Activated CD4-positive, CD25-positive, alpha-beta regulatory T cell treated with anti-CD3 and anti-CD28 coated beads, Interleukin-2, amount 50 U/mL, for 16 hours (primary cell): ENCODE measurements at places on chromosomes 1 and 21.

DNA sequence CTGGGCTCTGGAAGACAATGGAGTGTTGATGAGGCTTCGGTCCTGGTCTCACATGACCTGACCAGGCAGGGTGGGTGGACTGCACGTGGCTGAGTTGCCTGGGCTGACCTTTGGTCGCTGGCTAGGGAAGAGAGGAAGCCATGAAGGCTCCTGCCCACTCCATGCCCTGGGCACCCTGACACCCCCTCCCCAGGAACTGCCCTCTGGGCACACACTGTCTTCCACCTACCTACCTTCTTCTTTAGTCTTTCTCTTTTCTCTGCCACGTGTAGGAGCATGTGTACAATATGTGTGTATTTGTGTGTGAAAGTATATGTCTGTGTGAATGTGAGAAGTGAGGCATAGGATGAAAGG lies 15.1 kb downstream of the POU3F1 start:
- DNase-seq, result no peak

DNA sequence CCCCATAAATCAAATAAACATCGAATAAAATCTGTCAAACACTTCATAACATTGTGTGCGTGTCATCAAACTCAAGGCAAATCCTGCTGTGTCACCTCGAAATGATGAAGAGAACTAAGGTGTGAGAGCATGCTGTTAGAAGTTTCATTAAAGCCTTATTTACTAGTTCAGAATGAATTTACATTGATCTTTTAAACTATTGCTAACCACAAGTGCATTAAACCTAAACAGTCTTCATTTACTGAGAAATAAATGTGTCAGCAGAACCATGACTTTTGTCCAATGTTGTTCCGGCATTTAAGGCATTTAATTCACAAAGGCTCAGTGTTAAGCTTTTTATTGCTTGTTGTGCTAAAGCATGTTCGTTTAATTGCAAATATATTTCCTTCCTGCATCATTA lies 474.4 kb downstream of the SETD4 start:
- no peak for DNase-seq

DNA sequence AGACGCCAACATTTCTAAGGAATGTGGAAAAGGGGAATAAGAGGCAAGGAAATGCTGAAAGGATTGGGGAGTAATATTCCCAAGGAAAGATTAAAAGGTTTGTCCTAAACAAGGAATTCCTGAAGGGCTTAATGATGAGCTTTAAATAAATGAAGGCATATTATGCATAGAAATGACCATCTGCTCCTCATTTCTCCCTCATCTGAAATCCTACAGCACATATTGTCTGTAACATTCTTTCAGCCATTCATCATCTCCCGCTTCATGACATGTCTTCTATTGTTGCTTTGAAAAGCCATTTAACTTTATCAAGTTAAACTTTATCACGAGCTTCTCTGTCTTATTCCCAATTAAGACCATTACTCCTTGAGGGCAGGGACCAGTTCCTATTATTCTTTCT lies 608.7 kb upstream of the PLXNA2 start:
- DNase-seq, result no peak

DNA sequence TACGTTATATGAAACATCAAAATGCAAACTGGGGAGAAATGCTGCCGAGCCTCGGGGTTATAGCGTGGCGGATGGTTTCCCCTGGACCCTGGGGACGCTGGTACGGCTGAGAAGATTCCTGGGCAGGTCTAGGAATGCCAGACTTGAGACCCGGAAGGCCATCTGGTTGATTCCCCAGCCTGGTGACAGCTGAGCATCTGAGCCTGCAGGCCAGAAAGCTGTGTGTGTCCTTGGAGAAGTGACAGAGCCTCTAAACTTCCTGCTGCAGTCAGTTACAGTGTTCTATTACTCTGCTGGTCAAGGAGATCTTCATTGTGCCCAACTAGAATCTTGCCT lies 2.3 kb downstream of the VASH2 start:
- no peak for DNase-seq

DNA sequence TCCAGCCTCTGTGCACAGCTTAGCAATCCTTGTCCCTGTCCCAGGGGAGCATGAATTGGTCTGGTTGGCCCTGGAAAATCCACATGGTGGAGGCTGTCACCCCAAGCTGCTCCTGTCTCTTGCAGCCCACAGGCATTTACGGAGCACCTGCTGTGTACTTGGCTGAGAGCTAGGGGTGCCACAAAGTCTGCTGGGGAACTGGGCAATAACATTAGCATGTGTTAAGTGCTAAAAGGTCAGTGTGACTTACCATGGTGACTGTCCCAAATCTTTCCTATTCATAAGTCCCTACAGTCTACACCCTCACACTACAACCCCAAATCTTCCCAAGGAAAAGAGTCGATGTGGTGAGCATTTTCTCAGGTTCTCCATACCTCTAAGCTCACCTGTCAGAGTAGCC lies 53.6 kb upstream of the ARTN start:
- DNase-seq, result no peak

GRCh38 chr1:162222014-162222413 lies 152.5 kb downstream of the NOS1AP start:
- no peak for DNase-seq

DNA sequence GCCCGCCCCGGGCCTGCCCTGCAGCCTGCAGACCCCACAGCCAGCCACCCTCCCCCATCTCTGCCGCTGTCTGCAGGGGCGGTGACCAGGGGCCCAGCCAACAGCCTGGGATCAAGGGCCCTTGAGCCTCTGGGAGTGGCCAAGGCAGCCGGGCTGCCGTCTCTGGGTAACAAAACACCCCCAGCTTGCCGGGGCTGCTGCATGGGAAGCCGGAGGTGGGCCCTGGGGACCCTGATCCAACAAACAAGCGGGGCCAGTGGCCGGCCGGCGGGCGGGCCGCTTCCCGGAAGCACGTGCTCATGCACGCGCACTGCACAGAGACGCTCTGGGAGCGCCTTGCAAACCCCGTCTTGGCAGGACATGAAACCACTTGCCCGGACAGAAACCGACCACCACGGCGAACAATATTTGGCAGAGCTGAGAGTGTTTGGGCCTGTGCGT lies 13.2 kb downstream of the MEGF6 start:
- no peak for DNase-seq

GRCh38 chr1:218658899-218659298 lies 313.8 kb downstream of the TGFB2 start:
- no peak for DNase-seq

- no peak for DNase-seq
These were observed 3.0 kb downstream of the PUSL1 start for GRCh38 chr1:1311107-1312104.
